Right renal pelvis (tissue), 4 donors: ENCODE measurements at places on chromosomes 2 and 18.

DNA sequence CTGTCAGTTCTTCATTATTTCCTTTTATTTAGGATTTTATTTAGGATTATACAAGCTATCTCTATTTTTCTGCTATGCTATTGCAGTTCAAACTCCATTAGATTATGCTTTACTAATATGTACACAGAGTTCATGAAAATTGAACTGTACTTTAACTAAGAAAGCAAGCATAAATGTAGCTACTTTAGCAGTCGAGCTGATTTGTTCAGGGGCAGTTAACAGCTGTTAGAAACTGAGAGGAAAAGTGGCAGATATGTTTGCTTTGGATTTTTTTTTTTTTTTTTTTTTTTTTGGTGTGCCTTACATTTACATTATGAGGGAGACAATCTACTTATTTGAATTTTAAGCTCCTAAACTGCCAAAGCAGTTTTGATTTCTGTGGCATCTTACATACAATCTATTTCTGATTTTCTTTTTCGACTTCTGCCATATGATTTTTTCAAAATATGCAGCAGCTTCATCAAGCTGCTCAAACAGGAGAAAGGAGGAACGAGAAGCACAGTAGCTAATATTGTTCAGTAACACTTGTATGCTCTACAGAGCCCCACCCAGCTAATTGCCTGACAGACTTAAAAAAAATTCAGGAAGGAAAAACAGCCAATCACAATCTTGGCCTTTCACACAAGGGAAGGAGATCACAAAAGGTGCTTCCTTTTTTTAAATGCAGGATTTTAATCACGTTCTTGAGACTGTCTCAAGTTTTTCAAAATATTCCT lies 233.4 kb upstream of the SIX3 start:
- no peak for DNase-seq

- no peak for DNase-seq
Measured at GRCh38 chr2:182048621-182049020, 63.0 kb downstream of the PPP1R1C start.

GRCh38 chr2:191276792-191277465 lies 31.7 kb downstream of the MYO1B start:
- no peak for DNase-seq

DNA sequence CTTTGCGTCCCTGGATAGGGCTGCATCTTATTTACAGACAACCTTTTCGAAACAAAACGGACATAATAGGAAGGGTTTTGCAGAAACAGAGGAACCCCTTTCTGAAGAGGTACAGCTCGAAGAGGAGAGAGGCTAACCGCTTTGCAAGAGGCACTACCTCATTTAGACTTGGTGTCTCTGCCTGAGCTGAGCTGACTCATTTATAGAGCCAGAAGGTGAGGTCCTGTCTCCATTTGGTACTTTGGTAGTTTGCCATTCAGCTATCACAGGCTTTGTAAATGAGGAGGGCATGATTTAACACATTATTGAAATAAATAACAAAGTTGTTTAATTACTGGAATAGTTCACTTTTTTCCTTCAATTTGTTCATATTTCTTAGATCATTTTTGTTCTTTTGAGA lies 2.2 kb upstream of the NXPH2 start:
- DNase-seq, result no peak

DNA sequence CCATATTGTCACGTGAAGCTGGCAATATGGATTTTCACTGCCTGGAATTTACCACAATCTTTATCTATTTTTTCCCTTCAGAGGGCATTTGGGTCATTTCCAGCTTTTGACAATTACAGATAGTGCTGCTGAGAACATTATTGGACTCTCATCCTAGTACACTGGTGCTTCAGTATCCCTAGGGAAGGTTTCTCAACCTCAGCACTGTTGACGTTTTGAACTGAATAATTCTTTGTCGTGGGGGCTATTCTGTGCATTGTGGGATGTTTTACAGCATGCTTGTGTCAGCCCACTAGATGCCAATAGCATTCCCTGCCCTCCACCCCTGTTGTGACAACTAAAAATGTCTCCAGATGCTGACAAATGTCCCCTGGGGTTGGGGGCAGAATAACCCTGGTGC lies 185.7 kb downstream of the TPGS2 start:
- DNase-seq, result no peak

DNA sequence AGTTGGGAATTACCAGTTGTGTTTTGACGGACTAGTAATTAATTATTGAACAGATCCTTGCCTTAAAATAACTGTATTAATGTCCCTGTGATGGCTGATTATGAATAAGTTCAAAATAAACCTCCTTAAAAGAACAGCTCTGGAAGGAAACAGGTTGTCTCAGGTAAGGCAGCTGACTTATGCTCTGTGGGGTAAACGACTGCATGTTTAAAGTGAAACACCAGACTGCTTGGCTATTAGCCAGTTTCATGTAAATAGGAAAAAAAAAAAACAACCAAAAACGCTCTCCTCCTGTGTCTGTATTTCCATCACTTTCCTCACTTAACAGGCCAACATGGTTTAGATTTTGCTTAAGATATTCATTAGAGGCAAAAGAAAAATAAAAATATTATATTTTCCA lies 243.6 kb downstream of the TMEM182 start:
- no peak for DNase-seq

DNA sequence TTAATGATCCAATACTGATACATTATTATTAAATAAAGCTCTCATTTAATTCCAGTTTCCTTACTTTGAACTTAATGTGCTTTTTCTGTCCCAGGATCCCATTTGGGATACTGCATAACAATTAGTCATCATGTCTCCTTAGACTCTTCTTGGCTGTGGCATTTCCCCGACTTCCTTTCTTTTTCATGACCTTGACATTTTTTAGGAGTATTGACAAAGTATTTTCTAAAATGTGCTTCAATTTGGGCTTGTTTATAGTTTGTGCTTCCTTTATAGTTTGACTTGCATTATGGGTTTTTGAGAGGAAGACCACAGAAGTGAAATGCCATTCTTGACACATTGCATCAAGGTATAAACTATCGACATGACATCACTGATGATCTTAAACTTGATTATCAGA lies 46.1 kb upstream of the KIF5C start:
- DNase-seq, result no peak

DNA sequence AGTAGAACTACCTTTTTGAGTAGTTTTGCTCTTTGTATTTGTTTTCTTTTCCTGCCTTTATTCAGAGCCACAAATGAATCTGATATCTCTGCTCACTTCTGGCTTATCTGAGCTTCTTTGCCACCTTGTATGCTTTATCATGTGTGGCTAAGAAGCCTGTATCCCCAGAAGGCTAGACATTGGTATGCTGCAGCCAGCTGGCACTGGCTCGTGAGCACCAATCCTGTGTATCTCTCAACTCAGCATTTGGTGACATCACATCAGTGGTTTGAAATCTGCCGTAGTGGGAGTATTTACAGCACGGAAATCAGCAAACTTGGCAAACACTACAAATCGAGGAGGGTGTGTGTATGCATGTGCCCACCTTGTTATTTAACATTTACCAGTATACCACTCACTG lies 183.7 kb upstream of the LHCGR start:
- no peak for DNase-seq

DNA sequence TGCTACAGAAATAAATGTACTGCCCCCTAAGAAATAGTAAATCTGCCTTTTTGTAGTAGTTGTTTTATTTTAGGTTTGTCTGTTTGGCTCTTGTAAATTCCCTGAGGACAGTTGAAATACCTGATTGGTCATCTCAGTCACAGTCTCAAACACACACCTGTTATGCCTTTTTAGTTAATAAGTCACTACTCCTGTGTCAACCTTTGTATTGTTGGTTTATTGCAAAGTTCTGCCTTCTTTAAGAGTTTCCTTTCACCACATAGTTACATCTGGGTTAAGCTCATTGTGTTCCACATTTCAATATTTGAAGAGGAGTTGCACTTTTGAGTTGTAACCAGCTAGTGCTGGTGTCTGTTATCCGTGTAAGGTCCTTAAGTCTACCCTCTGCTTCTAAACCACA lies 198.7 kb downstream of the CCDC85A start:
- DNase-seq, result no peak

DNA sequence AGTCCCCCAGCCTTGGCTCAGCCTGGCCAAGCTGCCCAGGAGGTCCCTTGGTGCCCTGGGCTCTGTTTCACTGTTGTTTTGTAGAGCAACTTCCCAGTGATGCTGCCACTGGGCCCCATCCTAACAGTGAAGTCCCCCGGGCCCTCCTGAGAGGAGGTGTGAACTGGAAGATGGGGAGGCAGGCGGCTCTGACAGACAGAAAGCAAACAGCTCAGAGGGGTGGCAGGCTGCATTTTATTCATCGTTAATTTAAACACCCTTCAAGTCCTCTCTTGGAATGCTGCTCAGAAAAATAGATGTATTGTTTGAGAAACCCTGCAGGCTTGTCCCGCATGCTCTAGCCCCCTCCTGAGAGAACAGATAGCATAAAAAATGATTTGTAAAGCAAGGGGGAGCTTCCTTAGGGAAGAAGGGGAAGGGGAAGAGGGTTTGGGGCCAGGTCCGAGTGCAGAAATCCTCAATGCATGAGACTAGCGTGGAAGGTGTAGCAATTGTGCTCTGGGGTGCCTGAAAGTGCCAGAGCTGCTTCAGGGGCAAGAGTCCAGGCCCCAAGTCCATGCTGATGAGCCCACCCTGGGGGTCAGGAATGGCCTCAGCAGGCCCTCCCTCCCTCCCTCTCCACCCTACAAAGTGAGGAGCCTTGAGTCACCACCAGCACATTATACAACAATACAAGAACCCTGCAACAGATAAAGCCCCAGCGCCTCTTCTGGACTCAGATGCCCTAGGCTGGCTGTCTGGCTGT lies 113.6 kb downstream of the MSH2 start:
- DNase-seq, result no peak

GRCh38 chr18:74413836-74414235 lies 43.3 kb downstream of the DIPK1C start:
- DNase-seq, result no peak

DNA sequence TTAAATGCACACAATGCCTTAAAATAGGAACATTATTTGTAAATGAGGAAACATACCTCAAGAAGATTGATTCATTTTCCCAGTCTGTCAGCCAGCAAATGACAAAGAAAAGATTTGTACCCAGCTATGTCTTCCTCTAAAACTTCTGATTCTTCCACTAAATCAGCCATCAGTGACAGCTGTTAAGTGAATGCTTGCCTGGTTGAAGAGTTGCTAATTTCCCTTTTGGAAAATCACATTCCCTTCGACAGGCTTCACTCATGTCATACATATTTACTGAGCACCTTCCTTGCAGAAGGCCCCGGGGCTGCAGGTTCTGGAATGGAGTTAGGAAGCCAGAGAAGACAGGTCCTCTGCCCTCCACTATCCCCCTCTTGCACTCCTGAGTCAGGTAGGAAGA lies 112.0 kb upstream of the SLC66A3 start:
- DNase-seq, result no peak

- DNase-seq, result no peak
Measured at GRCh38 chr2:202408546-202409140, 32.5 kb downstream of the BMPR2 start.

DNA sequence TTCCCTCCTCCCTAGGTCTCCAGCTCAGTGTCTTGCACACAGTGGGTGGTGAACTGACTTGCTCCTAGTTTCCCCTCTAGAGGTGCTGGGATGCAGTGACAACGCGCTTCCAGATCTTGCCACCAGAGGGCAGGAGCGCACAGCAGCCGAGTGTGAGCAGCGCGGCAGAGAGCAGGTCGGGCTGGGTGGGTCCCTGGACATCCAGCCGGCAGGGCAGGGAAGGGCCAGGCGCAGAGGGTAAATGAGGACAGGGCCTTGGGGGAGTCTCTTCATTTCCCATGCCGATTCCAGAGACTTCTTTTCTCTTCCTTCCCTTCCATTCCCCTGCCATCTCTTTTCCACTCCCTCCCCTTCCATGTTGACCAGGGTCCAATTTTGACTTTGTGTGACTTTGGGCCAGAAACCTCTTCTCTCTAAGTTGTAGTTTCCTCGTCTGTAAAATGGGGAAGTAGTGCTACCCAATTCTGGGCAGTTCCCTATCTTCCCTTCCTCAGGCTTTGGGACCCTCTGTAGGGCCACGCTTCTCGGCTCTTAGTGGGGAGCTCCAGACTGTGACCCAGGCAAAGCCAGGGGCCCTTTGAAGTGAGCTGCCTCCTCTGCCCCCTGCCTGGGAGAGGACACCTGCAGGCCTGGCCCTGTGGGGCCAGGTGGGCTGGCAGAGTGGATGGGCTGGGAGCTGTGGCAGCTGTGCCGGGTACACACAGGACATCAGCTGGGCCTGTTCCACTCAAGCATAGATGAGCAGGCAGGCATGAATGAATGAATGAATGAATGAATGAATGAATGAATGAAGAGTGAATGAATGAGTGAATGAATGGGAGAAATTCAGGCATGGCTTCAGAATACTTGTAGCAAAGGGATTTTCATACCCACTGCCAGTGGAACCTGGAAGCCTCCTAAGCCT lies 43.3 kb upstream of the TAF1B start:
- DNase-seq, result peak; percentile 63

- no peak for DNase-seq
Measured at GRCh38 chr2:144747571-144747970, 227.7 kb upstream of the ZEB2 start.

- no peak for DNase-seq
Measured at GRCh38 chr2:8198766-8199382, 483.0 kb upstream of the ID2 start.

DNA sequence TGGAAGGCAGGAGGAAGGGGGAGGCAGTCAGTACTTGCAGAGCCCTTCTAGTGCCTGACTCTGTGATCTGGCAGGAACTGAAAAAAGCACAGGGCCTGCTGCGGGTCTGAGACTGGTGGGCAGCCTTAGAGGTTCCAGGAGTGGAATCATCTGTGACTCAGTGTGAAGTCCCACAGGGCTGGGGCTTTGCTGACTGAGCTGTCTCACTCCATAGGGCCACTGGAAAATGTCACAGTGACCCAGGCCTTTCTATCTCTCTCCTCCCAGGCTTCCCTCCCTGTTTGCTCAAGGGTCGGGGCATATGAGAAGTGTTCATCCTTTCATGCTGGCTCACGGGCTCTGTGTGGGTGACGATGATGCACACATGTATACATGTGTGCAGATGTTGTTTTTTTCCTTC lies 47.1 kb upstream of the ZFP36L2 start:
- no peak for DNase-seq

GRCh38 chr2:236689981-236690380 lies 120.4 kb downstream of the ACKR3 start:
- no peak for DNase-seq

GRCh38 chr2:67036444-67036843 lies 360.7 kb upstream of the ETAA1 start:
- DNase-seq, result no peak

DNA sequence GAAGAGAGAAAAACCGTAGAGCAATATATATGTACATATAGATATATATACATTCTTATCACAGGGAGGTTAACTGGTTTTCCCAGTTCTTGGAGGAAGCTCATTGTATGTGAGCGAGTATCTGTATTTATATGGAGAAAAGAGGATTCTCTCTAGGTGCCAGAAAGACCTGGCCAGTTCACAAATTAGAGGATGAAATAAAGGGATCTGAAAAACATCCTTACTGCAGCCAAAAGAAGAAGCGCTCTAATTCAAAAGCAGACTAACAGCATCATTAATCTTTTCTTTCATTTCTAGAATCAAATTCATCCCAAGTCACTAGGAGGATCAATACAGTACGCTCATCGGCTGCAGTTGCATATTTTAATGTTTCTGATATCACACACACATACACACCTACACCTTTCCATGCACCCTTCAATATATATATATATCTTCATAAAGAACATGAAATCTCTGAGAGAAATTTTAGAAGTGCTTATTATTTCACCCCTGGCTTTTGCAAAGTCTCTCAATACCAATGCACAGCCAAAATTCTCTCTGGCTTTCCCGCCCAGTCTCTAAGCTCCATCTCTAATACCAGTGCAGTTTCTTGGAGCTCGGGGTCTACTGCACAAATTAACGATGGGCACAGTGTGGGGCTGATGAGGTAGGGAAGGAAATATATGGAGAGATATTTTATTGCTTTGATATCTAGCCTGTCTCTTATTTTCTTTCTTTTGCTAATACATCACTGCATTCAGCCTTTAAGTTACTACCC lies 731 bp downstream of the NRXN1 start:
- no peak for DNase-seq
